ENCODE measurements at places on chromosomes 5 and 9.

DNA sequence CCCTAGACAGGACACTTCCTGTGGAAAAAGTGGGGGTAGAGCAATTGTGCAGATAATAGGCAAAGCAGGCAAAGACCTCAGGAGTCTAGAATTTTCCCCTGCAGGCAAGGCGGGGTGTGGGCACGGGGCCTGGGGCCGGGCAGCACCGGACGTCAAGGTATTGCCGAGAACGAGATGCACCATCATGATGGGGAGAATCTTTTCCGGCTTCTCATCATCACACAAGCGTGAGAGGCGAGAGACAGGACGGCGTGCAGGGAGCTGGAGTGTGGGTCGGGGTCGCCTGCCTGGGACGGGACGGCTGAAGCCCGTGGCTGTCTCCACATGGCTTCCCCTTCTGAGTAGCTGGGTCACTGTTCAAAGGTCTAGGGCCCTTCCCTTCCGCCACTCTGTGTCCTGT lies 44.5 kb downstream of the OLFM1 start:
- H3K27me3 ChIP-seq: no peaks in the 10 kb centered on the region
- no peaks in the 10 kb centered on the region for H3K4me1 ChIP-seq
- DNase-seq: no peak
- H3K36me3 ChIP-seq: no peaks in the 10 kb centered on the region

GRCh38 chr9:123365287-123365880 lies 9.4 kb downstream of the CRB2 start:
- H3K4me1 ChIP-seq: no peaks in the 10 kb centered on the region
- no peak for DNase-seq
- H3K4me3 ChIP-seq: no peak overlapping the region
- H3K27ac ChIP-seq: peak overlapping the region; percentile 81
- H3K27me3 ChIP-seq: no peaks in the 10 kb centered on the region

DNA sequence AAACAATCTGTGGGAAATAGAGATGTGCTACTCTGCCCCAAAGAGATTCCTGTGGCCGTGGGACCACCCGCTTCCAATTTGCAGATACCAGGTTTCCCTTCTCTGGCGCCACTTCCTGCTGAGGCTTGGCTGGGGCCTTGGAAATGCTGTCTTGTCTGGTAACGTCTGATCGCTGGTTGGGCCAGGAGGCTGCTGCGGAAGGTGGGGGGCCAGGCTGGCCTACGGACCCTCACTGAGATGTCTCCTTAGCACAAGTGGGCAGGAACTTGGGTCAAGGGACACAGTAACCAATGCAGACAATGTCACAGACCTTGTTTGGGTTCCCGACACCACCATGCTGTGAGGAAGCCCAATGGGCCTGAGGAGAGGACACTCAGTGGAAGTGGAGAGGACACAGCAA lies 31.7 kb upstream of the IRX4 start:
- no peaks in the 10 kb centered on the region for H3K36me3 ChIP-seq
- DNase-seq: no peak
- no peaks in the 10 kb centered on the region for H3K4me1 ChIP-seq
- H3K27ac ChIP-seq: no peak overlapping the region
- H3K27me3 ChIP-seq: no peaks in the 10 kb centered on the region

- H3K27me3 ChIP-seq: no peaks in the 10 kb centered on the region
- no peak for DNase-seq
- no peaks in the 10 kb centered on the region for H3K4me1 ChIP-seq
- H3K27ac ChIP-seq: no peak overlapping the region
- H3K36me3 ChIP-seq: no peaks in the 10 kb centered on the region
Measured at GRCh38 chr9:88559661-88560060, 24.7 kb downstream of the NXNL2 start.

Measured in uterus (tissue), 4 donors.